ENCODE measurements at places on chromosomes 12 and 14.

GRCh38 chr12:62263966-62264365 lies 3.8 kb downstream of the USP15 start:
- DNase-seq: no peak

DNA sequence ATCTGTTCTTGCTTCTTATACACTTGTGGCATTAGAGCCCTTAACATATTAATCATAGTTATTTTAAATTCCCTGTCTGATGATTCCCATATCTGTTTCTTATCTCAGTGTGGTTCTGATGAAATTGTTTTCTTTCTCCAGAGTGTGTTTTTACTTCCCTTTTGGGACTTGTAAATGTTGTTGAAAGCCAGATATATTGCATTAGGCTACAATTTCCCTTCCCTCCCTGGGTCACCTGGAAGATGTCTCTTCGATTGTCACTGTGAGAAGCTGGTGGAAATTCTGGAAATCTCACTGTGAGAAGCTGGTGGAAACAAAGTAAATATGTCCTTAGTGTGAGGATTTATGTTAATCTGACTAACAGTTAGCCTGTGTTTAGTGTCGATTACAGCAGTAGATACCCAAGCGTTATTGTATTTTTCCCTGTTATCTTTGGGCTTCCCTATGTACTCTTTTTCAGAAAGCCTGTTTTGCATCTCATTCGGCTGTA lies 717.3 kb downstream of the TRHDE start:
- DNase-seq: no peak

- no peak for DNase-seq
Measured at GRCh38 chr12:120993496-120993895, 15.2 kb downstream of the HNF1A start.

DNA sequence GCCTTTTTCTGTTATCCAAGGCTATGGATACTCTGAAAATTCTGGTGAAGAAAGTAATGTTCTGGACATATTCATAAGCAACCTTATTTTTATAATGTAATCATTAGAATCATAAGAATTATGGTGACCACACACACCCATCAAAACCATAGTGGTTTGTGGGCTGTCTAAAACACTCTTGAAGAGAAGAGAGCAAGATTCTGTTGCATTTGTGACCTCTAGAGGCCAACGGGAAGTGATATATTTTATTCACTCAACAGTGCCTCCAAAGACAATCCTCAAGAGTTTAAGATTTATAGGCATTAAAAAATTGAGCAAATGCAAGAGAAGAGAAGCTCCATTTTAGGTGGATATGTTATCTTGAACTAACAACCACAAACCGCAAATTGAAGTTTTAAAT lies 68.5 kb upstream of the LGR5 start:
- no peak for DNase-seq

GRCh38 chr12:124233846-124234640 lies 60.9 kb upstream of the RFLNA start:
- no peak for DNase-seq

DNA sequence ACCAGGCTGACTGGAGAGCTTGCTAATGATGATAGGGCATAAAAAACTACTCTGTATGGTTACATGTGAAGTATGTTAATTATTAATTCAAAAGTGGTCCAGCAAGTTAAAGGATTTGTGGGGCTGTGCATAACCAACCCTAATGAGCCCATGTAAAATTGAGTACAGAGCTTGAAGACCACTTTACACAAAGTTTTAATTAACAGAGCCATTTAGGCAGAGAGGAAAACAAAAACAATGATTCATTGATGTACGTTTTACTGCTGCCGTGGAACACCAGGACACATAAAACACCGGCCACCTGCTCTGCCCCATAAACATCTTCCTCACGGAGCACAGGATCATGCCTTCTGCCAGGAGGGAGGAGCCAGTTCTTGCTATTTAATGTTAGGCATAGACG lies 83.5 kb downstream of the RIMBP2 start:
- no peak for DNase-seq

DNA sequence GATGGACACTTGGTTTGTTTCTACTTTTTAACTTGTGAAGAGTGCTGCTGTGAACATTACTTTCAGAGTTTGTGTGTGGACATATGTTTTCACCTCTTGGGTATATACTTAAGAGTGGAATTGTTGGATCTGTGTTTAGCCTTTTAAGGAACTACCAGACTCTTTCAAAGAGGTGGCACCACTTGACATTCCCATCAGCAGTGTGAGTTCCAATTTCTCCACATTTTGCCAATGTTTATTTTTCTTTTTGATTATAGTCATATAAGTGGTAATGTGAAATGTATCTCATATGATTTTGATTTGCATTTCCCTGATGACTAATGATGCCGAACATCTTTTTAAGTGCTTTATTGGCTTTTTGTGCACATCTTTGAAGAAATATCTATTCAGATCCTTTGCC lies 44.8 kb downstream of the ARHGAP5 start:
- no peak for DNase-seq

DNA sequence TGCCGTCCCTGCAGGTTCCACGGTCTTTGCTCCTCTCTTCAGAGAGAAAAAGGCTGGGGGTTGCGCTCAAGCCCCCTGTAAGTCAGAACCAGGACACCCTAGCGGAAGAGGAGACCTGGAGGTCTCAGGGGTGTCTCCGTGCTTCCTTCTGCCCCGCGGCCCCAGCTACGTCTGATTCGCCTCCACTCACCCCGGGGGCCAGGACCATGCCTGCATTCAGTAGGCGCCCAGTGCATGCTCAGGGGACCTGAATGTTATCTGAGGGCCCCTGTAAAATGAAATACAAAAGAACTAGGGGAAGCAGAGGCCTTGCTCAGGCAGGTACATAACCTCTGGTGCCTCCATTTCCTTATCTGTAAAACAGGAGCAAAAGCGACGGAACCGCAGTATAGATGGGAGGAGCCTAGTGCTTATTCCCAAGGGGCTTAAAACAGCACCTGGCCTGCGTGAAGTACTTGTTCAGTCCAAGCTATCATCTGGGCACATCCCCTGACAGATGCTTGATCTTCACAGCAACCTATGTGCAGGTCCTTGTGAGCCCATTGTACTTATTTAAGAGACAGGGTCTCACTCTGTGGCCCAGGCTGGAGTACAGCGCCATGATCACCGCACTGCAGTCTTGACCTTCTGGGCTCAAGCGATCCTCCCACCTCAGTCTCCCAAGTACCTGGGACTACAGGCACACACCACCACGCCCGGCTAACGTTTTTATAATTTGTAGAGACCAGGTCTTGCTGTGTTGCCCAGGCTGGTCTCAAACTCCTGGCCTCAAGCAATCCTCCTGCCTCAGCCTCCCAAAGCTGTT lies 110.3 kb upstream of the NCOR2 start:
- no peak for DNase-seq

DNA sequence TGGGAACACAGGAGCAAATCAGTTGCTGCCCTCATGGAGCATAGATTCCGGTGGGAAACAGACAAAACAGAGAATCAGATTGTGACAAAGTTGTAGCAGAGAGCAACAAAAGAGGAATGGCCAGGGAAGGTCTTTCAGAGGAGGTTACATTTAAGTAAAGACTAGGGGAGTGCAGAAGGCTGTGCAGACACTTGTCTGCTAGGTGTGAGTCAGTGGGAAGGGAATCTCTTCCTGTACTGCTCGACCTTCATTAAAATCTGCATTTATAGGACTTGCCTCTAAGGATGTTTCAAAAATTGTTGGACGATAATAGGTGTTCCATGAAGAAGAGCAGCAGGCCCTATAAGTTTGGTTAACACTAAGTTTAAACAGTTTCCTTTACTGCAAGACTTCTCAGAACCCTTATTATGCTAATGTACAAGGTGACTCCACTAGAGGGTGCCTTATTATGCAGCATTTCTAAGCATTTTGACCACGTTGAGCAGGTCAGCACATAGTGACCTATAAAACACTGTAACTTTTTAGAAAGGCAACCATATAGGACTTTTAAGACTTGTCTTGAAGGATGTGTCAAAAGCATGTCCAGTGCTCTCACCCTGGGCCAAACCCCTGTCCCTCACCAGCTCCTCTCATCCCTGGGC lies 91.8 kb upstream of the RIC8B start:
- no peak for DNase-seq

DNA sequence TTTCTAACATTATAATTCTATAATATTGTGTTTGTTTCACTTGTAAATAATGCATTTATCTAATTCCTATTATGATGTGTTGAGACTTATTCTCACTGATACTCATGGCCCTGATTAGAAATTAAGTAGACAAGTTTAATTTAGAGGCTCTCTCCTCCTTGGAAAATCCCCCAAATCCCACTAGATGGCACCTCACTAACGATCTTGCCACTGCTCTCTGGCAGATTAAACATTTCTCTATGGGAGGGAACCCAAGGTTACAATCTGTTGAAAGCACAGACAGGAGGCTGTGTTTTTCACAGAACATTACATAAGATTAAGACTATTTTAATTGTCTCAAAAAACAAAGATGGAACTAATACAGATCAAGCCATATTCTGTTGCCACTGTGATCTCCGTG lies 318.7 kb downstream of the LRFN5 start:
- DNase-seq: no peak

Measured in stimulated activated CD4-positive, alpha-beta T cell treated with anti-CD3 and anti-CD28 coated beads, Interleukin-2, amount 100 ng/mL, for 24 hours (primary cell).